Activated CD8-positive, alpha-beta memory T cell treated with anti-CD3 and anti-CD28 coated beads, Interleukin-2, amount 50 U/mL, for 4 hours (primary cell): ENCODE measurements at places on chromosomes 16 and 17.

- DNase-seq, result no peak
Observed at GRCh38 chr17:6430769-6431168, 4.2 kb downstream of the AIPL1 start.

GRCh38 chr17:59004338-59005111 lies 102.2 kb downstream of the TRIM37 start:
- DNase-seq, result peak; percentile 73

- no peak for DNase-seq
Observed at GRCh38 chr16:76713191-76713590, 436.0 kb downstream of the CNTNAP4 start.

DNA sequence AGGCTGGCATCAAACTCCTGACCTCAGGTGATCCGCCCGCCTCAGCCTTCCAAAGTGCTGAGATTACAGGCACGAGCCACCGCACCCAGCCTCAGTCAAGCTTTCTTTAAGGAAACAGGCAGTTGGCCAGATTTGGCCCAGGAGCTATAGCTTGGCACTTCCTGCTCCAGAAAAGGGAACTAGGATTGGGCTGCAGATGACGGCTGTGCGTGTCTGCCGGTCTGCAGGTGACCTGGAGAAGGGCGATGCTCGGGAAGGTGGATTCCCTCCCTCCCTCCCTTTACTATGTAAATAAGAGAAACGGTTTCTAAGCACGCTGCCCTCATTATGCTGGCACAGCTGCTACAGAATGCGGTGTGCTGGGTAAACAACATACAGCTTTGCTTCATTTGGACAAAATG lies 215.9 kb downstream of the RPTOR start:
- no peak for DNase-seq

DNA sequence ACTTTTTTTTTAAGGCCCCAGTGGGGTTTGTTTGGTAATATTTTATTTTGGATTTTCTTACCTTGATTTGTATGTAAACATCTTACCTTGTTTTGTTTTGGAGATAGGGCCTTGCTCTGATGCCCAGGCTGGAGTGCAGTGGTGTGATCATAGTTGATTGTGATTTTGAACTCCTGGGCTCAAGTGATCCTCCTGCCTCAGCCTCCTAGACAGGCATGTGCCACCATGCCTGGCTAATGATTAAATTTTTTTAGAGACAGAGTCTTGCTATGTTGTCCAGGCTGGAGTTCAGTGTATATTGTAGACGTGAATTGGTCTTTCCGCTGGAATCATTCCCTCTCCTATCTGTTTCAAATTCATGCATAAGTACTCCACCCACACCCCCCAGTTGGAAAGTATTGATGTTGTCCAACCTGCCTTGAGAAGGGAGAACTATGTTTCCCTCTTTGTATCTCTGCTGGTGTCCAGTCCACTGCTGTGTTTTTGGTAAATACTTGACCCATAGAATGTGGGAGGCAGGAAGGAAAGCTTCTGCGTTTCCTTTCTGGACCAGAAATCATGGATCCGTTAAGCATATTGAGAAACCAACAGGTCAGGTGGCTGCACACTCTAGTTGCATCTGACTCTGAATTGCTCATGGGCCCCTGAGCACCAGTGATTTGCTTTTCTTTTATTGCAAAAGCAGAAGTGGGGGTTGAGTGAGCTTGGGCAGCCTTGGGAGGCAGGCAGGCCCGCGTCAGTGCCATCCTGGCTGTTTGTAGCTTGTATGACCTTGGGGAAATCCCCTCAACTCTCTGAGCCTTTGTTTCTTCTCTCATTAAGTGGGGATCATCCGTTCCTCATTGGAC lies 25.0 kb downstream of the RMI2 start:
- no peak for DNase-seq

- no peak for DNase-seq
Observed at GRCh38 chr17:38918129-38918913, 7.1 kb upstream of the LASP1NB start.

DNA sequence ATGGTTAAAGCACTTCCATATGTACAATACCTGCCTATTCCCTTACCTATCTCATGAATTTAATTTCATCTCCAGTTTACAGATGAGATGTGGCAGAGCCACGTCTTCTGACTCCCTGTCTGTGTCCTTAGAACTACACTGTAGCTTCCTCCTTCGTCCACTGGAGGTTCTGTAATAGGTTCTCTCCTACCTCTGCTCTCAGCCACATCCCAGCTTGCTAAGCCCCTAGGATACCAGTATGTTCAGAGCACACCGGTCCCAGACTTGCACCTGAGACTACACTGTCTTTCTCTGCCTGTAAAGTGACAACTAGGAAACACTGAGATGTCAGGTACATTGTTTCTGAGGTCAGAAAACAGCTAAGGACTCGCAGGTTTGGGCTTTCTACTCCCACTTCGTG lies 3.8 kb upstream of the RASL10B start:
- DNase-seq, result no peak

DNA sequence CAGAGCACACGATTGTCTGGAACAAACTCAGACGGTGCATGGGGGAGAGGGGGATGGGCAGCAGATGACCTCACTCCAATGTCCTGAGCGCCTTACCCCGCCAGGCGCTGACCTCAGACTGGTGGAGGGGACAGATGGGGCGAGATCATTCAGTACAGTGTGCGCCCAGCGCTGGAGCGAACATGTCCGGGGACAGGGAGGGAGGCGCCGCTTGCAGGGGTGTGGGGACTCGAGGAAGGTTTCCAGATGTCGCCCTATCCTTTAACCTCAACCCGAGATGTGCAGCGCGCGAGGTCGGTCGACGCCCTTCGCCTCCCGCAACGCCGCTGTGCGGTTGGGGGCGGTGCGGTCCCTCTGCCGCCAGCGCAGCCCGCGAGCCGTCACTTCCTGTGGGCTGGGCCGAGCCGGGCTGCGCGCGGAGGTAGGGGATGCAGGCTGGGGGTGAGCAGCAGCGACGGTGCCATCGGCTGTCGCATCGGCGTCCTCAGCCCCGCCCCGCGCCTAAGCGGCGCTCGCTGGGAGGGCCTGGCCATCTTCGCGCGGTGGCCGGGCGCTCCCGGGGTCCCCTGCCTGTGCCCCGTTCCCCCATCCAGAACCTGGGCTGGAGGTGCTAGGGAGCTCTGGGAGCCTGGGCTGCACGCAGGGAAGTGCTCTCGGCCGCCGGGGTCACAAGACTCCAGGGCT lies 5.3 kb upstream of the CDR2L start:
- DNase-seq, result peak; percentile 72

DNA sequence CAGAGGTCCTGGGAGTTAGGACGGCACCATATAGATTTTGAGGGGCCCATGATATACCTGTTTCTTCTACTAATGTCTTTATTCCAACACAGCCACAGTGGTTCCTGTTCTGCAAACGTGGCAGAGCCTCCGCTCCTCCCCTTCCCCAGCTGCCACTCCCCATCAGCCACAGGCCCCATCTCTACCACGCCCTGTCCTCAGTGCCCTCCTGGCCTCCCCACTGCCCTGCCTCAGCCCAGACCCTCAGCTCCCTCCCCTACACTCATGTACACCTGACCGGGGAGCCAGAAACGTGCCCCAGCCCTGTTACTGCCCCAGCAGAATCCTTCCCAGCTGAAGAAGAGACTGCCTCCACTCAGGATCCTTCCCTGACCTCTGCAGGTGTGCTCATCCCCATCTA lies 11.9 kb upstream of the RBFOX3 start:
- no peak for DNase-seq

GRCh38 chr17:61398721-61399130 lies 917 bp upstream of the TBX2 start:
- DNase-seq, result no peak

DNA sequence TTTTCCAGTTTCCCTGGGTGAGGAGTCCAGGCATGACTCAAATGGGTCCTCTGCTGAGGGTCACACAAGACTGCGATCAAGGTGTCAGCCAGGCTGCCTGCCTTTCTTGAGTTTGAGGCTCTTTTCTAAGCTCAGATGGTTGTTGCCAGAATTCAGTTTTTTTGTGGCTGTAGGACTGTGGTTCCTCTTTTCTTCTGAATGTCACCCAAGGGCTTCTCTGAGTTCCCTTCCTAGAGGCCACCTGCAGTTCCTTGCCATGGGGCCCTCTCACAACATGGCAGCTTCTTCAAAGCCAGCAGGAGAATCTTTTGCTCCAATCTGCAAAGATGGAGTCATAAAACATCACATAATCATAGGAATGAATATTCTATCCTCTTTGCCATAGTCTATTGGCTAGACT lies 17.5 kb downstream of the LIMD2 start:
- DNase-seq, result no peak

- DNase-seq, result no peak
Observed at GRCh38 chr16:60792437-60792836, 1243.8 kb downstream of the CDH8 start.

DNA sequence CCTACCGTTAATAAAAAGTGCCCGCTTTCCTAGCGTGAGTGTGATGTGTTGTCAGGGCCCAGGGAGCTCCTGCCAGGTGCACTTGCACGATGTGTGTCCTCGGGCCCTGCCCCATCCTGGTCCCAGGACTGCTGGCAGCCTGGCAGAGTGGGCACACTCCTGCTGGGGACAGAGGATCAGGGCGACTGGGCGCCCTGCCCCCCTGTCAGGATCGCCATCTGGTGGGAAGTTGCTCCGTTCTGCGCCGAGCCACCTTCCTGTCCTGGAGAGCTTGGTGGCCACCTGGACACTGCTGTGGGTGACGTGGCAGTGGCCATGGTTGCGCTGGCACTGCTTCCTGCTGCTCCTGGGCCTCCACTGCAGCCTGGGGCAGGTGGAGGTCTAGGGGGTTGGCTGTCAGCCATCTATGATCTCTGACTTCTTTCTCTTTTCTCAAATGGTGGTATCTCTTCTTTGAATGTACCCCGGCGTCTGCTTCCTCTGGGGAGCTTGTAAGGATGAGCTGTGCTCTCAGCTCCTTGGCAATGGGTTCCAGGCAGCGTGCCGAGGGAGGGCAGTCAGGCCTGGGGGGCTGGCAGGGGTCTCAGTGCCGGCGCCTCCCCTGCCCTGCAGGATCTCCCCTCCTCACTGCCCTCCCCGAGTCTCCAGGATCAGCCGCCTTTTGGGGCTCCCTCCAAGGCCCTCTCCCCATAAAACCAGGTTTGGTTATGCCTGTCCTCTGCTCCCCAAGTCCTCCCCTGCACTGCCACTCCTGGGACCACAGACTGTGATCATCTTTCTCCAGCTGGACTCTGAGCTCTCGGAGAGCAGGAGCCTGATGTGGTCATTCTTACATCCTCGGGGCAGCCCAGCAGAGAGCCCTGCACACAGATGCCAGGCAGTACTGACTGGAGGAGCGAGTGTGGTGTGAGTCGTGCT lies 76.9 kb downstream of the AMFR start:
- DNase-seq, result no peak

DNA sequence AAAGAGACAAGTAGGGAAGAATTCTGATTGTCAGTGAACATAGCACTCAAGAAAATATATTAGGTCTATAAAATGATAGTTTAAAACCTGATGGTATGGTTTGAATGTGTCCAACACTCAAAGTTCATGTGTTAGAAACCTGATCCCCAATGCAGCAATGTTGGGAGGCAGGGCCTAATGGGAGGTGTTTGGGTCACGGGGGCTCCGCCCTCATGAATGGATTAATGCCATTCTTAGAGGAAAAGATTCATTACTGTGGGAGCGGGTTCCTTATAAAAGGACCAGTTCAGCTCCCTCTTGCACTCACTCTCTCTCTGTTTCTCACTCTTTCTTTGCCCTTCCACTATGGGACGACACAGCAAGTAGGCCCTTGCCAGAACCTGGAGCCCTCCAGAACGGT lies 41.5 kb upstream of the SLC47A1 start:
- no peak for DNase-seq

GRCh38 chr16:52103791-52104190 lies 443.2 kb downstream of the TOX3 start:
- DNase-seq, result no peak

DNA sequence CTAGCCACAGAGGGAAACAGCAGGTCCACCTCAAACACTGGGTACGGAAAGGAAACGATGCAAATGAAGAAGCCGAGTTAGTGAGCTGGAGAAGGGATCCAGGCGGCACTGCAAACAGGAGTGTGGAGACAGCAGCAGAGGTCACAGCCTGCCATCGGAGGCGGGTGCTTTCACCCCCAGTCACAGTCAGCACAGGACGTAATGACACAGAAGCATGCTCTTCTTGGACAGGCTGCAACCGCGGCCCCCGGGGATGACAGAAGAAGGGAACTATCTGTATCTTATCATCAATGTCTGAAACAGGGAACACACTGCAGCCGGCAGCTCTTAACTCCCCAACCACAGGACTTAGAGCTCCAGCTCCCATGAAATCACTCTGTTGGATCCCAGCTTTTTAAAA lies 16.1 kb upstream of the SLC38A8 start:
- no peak for DNase-seq

DNA sequence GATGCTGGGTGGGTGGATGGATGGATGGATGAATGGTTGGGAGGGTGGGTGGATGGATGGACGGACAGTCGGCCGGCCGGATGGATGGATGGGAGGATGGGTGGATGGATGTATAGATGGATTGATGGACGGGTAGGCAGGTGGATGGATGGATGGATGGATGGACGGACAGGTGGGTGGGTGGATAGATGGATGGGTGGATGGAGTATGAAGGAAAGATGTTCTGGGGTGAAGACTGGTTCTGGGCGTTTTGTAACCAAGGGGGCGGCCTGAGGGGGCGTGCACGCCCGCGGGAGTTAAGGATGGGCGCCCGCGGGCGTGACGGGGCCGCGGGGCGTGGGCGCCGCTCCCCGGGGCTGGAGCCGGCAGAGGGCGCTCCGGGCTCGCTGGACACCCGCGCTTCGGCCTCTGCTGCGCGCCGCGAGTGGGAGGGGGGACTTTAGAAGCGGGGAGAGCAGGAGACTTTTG lies at the start of gene NECAB2:
NECAB2 (plus strand) TSS at position 407 of the 468 bp plus-strand sequence. CDS start 405 bp downstream, outside the sequence.
- no peak for DNase-seq

DNA sequence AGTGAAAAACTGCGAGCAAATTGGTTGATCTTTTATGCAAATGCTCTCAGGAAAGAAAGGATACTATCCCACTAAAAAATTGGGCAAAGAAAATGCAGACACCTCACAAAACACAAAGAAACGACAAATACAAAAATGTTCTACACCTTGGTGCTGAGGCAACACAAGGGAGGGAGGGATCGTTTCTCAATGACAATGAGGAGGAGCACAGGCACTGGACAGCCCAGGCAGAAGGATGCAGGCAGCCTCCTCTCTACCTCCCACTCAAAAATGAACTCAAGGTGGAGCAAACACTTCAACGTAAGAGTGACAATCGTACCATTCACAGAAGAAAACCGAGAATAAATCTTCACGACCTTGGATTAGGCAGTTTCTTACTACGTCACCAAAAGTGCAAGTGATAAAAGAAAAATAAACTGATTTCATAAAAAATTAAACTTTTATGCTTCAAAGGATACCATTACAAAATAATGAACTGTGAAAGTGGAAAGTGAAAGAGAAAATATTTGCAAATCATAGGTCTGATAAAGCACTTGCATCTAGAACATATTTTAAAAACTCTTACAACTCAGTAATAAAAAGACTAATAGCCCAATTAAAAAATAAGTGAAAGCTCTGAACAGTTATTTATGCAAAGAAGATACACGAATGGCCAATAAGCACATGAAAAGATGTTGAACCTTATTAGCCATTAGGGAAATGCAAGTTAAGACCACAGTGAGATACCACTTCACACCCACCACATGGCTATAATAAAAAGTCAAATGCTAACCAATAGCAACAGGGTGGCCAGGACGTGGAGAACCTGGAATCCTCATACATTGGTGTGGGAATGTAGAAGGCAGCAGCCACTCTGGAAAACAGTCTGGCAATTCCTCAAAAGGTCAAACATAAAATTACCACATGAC lies 80.8 kb upstream of the TRAP1 start:
- DNase-seq, result no peak
